ENCODE measurements at places on chromosomes 11 and 22.
A peak's percentile ranks its signal among the peaks of the same experiment; 100 is the strongest.

- no peak for DNase-seq
These were observed 26.1 kb downstream of the TMEM184B start for GRCh38 chr22:38246692-38247091.

DNA sequence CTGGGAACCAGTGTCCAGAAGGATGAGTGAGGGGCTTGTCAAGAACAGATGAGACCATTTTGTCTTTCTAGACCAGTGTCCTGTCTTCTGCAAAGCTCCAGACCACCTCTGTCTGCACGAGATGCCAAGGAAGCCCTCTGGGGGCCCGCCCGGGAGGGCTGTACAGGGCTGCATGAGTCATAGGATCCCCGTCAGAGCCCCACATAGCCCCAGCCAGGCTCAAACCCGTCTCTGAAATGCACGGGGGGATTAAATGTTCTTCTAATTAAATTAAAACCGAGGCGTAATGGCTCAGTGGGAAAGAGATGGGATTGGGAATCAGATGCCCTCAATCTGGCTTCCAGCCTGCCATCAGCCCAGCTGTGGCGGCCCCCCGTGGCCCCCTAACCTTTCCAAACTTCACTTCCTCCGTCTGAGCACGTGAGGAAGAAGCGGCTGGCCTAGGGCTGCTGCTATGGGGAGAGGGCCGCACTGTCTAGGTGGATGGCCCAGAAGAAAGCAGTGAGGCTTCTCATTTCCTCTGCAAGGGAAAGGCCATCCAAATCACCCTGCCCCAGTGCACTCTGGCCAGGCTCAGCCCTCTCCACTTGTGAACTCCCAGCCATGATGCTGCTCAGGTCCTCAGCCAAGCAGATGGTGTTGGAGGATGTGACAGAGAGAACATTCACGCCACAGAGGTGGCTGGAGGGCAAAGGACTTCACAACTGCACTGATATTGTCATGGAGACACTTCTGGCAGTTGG, 32.8 kb downstream of the KCNQ1OT1 start:
- no peak for DNase-seq

DNA sequence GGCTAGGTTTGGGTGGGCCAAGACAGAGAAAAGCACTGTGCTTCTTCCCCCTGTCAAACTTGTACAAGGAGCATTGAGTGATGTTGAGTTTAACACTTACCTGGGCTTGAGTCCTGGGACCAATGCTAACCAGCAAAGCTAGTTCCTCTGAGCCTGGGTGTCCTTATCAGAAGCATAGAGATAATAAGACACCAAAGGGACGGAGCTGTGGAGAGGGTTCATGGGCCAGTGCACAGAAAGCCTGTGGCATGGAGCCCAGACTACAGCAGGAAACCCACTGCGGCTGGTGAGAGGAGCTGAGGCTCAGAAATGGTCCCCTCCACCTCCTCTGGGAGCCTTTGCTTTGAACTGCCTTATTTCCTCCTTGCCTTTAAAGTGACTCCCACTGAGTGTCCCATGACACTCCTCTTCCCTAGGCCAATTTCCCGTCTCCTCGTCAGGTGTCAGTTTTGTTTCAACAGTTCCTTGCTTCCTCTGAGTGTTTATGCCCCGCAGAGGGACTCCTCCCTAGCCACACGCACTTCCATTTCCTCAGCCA, 9.4 kb downstream of the SLCO2B1 start:
- DNase-seq = no peak

DNA sequence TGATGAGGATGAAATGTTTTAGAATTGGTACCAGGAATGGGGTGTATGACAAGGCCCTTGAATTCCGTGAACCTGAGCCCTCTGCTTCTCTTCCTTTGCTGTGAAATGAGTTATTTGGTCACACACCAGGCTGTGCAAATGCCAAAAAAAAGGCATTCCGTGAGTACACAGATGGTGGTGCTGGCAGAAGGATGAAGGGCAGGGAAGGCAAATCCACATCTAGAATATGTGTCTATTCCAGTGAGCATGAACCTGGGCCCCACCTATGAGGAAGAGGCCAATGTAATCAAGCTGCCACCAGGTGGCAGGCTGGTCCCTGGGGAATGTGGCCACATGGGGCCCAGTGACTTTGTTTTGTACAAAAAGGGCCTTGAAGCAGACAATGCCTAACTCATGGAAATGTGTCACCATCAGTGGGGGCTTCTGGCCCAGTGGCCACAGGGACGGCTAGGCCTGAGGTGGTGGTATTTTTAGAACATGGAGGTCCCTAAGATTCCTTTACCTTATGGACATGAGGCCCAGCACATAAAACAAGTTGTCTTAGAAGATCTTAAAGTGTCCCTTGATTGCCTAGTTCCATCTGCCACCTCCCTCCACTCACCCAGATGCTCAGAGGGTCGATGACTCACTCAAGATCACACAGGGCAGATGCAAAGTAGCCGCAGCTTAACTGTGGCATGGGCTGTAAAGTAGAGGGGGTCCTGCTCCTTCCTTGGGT, 3.9 kb upstream of the RNF215 start:
- DNase-seq = peak; percentile 46

- no peak for DNase-seq
These were observed 8.8 kb downstream of the POU2F3 start for GRCh38 chr11:120248551-120249278.

DNA sequence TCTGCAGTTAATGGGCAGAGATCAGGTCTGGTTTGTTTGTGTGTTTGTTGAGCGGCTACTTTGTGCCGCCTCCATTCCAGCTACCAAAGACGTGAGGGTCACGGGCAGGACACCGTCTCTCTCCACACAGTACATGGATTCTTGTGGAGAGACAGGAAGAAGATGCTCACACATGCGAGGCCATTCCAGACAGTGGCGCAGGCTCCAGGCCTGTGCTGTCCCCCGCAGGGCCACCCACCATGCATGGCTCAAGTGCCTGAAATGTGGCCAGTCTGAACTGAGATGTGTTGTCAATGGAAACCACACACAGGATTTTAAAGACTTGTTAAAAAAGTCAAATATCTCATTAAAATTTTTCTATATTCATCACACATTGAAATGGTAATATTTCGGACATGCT, 848.3 kb downstream of the TBC1D22A start:
- no peak for DNase-seq

DNA sequence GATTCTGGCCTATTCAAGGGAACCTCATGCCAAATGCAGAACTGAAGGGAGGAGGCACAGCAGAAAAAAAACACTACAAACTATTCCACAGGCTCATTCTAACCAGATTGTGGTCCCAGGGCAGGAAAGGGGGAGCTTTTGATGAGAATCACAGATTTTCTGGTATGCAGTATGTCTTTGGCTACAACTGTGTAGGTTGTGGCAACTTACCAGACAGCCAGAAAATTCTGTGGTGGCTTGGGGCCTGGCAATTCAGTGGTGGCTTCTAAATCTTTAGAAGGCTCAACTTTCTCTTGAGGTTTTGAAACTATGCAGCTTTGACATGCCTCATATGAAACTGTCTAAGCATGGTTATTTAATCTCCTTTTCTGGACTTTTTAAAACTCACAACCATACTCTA, 850.8 kb upstream of the CCDC90B start:
- DNase-seq = no peak

DNA sequence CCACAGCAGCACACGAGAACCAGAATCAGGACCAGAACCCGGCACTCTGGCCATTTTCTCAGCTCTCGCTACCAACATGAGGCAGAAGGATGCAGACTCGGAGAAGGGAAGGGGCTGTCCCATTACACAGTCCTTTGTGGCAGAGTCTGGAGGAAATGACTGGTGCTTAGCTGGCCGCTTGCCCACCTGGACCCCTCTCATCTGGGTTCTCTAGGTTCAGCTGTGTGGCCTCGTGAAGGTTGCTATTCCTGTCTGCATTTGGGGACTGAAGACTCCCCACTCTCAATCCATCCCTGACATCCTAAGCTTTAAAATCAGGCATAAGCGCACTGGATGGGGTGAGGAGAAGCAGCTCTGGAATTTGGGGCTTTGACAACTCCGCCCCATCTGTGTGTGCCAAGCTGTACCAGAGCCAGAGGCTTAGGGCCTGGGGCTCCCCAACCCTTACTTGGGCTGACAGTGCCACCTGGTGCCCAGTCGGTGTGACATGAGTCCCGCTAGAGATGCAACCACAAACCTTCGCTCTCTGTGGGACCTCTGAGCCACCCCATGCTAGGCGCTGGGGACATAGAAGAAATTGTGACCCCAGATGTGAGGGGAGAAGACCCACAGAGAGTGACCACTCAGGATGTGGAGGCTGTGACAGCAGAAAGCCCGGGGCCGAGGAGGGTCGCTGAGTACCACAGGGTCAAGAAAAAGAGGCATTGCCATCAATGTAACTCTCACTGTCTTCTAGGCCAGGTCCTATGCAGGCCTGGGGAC, 35.8 kb upstream of the FCHSD2 start:
- peak; percentile 64 for DNase-seq

- DNase-seq = no peak
These were observed 17.8 kb downstream of the LIF start for GRCh38 chr22:30228509-30229359.

- DNase-seq = no peak
These were observed 11.7 kb upstream of the GLYATL1 start for GRCh38 chr11:58927393-58928106.

- no peak for DNase-seq
These were observed 74.7 kb downstream of the PDE2A start for GRCh38 chr11:72599325-72600117.

DNA sequence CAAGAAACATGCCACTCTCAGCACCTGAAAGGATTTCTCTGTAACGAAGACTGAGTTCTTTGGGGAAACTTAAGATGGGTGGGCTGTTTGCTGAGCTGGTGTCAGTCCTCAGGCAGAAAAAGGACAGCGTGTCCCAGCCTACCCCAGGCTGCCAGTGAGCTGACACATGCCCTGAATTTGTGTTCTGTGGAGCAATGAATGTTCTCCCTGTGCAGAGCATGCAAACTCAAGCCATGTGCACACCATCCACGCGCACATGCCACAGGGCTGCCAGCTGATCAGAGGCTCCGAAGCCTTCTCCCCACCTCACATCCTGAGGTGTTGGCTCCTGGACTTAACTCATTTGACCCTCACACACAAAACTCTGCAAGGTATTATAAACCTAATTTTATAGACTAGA, 104.9 kb downstream of the KCNC1 start:
- DNase-seq = no peak

GRCh38 chr11:12238420-12238819, 128.0 kb downstream of the MICAL2 start:
- DNase-seq = no peak

DNA sequence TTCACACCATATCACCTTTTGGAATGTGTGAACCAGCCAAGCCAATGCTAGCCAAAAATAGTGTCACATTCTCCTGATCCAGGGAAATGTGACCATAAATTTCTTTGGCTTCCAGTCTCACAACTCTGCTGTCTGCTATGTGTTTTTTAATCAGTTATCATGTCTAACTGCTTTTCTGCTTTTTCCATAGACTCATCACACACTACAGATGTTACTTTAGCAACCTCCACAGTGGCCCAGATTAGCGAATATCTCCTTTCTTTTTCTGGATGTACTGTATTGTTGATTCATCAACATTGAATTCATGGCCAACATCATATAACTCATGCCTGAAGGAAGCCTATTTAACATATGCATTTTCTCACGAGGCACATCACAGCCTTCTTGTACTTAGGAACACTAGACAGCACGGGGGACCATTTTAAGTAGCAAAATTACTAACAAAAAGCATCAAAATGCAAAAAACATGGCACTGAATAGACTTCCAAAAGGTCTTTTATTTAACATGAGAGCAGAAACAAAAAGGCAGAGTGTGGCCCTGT, 73.1 kb upstream of the POU2AF2 start:
- DNase-seq = no peak

- DNase-seq = no peak
These were observed 36.9 kb upstream of the LINC01488 start for GRCh38 chr11:69444381-69445130.

- no peak for DNase-seq
These were observed 6.2 kb upstream of the HYLS1 start for GRCh38 chr11:125881291-125881690.

DNA sequence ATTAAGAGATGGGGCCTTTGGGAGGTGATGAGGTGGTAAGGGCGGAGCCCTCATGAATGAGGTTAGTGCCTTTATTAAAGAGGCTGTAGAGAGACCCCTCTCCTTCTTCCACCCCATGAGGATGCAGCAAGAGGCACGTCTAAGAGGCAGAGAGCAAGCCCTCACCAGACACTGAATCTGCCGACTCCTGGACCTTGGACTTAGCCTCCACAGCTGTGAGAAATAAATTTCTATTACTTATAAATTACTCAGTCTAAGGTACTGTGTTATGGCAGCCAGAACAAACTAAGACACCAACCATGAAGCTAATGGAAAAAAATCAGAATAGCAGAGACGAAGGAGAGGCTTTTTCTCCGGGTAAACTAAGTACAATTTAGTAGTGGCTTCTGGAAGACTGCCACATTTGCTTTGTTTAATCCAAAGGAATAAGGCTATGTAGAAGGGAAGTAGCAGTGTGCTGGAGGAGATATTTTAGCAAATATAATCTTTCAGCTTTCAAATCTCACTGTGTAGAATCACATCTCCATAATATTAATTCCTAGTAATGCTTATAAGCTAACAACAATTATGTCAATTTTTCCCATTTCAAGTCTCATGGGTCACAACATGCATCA, 12.3 kb upstream of the SIK2 start:
- no peak for DNase-seq

DNA sequence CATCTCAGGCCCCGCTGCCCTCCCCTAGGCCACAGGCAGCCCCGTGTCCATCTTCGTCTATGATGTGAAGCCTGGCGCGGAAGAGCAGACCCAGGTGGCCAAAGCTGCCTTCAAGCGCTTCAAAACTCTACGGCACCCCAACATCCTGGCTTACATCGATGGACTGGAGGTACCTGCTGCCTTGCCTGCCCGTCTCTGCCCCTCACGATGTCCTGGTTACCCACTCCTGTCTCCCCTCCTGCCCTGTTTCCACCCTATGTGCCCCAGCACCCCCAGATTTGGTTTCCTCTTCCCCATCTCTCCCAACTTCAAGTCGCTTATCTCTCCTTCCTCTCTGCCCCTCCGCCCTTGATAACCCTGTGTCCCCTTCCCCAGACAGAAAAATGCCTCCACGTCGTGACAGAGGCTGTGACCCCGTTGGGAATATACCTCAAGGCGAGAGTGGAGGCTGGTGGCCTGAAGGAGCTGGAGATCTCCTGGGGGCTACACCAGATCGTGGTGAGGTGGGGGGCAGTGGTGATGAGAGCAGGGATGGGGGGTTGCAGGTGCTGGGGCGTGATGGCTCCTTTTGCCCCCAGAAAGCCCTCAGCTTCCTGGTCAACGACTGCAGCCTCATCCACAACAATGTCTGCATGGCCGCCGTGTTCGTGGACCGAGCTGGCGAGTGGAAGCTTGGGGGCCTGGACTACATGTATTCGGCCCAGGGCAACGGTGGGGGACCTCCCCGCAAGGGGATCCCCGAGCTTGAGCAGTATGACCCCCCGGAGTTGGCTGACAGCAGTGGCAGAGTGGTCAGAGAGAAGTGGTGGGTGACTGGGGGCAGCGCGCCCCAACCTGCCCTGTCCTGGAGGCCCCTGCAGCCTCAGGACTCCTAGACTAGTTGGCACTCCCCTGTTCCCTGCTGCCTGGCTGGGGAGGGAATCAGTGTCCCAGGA, 930 bp downstream of the SCYL1 start:
- DNase-seq = no peak

GRCh38 chr11:120302001-120302805, 22.9 kb upstream of the TLCD5 start:
- DNase-seq = no peak

- DNase-seq = no peak
These were observed 43.4 kb downstream of the FAT3 start for GRCh38 chr11:92267968-92268367.

Measured in stimulated activated CD8-positive, alpha-beta memory T cell treated with anti-CD3 and anti-CD28 coated beads, Interleukin-2, amount 100 ng/mL, for 1 hour (primary cell).